ENCODE measurements at places on chromosomes 3 and 15.

- peak; percentile 83 for DNase-seq
These were observed at the start of gene GATM for GRCh38 chr15:45378149-45378912. GATM (minus strand) TSS chr15:45378544; CDS start chr15:45378453, 91 bp downstream.

DNA sequence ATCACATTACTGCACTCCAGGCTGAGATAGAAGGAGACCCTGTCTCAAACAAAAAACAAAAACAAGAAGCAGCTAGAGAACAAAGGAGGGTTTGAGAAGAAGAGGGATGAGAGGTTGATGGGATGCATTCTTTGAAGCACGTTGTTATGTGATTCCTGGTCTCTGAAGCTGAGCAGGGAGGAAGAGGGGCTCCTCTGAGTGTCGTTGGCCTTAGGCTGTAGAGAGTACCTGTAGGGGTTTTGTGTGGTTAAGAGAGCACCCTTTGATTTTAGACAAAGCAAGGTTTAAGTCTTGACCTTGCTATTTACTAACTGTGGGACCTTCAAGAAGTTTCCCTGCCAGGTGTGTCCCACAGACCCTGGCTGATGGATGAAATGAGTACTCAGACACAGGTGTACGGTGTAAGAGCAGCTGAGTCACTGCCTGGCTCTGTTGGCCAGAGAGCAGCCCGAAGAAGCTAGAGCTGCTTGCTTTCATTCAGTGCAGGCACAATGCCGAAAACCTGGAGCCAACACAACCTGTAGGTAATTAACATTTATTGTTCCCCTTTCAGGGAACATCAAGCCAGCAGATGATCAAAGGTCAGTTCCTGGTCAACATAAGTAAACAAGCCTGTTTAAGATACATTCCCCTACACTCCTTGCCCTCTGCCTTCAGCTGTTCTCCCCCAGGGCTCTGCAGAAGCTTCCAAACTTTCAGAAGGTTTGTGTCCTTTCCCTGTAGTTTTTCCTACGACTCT lies 67.2 kb downstream of the LRRK1 start:
- no peak for DNase-seq

- DNase-seq, result peak; percentile 13
These were observed 127.0 kb downstream of the TFDP2 start for GRCh38 chr3:142022381-142022780.

DNA sequence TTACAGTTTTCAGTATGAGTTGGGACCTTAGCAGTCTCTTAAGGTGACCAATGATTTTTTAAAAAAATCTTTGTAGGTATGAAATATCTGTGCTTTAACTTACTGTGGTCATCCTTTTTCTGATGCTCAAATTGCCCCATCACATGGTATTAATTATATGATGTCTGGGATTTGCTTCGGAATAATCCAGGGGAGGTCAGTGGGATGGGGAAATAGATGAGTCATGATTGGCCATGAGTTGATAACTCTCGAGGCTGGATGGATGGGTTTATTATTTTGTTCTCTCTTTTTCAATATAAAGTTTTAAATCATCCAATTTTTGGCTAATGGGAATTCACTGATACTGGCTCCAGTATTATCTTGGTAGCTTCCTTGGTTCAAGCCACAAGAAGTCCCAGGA lies 370.3 kb upstream of the TPM1 start:
- DNase-seq, result no peak

GRCh38 chr3:181362378-181362777 lies 349.3 kb upstream of the SOX2 start:
- peak; percentile 40 for DNase-seq

- no peak for DNase-seq
These were observed 114.6 kb downstream of the NFKBIZ start for GRCh38 chr3:101963902-101964362.

DNA sequence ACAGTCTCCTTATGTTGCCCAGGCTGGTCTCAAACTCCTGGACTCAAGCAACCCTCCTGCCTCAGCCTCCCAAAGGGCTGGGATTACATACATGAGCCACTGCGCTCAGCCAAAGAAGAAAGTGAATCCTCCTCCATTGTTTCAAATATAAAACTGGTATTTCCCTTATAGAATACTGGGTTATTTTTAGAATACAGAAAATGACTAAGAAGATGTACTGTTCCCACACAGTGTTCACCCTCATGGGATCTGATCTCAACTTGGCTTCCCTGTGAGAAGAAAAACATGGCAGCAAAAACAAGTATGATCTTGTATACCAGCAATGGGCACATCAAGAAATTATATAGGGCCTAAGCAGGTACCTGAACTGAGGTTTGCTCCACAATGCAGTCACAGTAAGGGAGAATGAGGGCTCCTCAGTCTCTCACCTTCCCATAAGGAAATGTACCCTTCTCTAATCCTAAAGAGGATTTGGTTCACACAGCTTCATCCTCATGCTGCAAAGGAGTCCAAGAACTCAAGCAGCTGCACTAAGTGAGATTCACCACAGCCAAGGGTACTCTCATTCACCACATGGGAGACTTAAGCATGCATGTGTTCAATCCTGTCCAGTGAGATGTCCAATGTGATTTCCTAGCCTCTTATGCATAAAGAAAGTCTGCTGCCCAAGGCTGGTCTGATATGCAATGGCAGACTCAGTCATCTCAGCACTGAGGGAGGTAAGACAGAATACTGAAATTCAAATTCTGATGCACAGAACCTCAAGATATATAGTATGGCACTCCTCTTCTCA lies 25.8 kb downstream of the USP4 start:
- DNase-seq, result no peak

GRCh38 chr3:156727519-156728205 lies 53.3 kb downstream of the TIPARP start:
- DNase-seq, result no peak

GRCh38 chr3:133996251-133996661 lies 33.5 kb downstream of the SLCO2A1 start:
- peak; percentile 84 for DNase-seq

GRCh38 chr3:148631124-148631903 lies 66.4 kb upstream of the AGTR1 start:
- DNase-seq, result no peak

GRCh38 chr3:52044869-52045619 lies 11.3 kb downstream of the DUSP7 start:
- DNase-seq, result no peak
